ENCODE measurements at places on chromosomes 6 and 20.

DNA sequence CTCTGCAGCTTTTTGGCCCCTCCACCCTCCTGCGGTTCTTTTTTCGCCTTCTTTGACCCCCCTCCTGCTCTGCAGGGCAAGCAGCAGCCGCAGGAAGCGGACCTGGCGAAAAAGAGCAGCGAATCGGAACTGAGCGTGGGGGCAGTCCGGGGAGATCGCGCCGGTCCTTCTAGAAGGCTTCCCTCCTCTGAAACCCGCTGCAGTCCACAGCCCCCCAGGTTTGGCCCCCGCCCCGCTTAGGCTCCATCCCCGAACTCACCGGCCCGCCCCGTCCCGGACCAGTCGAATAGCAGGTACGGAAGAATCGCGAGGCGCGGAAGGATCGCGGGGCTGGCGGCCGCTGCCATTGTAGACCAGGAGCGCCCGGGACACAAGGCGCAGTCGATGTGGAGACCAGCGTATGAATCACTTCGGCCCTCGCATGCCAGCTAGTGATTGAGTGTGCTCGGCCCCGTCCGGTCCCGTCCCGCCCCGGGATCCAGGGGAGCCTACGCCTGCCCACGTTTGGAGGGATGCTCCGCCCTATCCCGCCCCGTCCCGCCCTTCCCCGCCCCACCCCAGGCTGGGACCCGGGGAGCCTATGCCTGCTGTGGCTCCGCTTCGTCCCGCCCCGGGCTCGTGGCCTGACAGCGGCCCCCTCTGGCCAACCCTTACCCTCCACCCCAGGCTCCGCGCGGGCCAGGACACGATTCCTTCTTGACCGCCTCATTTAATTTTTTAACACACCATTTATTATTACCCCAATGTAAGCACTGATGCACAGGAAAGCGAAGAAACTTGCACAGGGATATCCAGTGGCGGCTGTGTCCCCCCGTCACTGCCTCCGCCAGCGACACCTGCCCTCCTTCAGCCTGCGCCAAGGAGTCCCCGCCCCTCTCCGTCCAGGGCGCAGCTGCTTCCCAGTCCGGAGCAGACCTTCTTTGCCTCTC lies at the start of gene ULBP3:
Gene ULBP3 (minus strand): TSS at position 402 of the 929 bp plus-strand sequence. CDS start 55 bp downstream, at position 347.
- DNase-seq, result peak; percentile 92

DNA sequence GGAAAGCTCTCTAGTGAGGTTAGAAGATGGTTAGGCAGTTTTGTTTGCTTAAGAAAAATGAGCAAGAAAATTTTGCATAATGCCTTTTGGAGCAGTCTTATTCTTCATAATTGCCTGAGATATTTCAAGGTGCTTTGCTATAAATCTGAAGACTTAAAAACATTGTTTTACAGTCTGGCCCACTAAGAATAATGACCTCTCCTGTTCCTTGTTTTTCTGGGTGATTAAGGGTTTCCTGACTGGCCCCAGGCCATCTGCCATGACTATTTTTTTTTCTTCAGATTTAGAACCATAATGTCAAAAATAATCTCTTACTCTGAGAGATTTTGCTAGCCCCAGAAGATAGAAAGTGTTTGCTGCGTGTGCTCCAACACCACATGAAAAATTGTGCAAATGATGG lies 72.3 kb upstream of the CENPW start:
- no peak for DNase-seq

- DNase-seq, result no peak
These were observed 78.7 kb downstream of the CEBPB start for GRCh38 chr20:50269091-50270033.

DNA sequence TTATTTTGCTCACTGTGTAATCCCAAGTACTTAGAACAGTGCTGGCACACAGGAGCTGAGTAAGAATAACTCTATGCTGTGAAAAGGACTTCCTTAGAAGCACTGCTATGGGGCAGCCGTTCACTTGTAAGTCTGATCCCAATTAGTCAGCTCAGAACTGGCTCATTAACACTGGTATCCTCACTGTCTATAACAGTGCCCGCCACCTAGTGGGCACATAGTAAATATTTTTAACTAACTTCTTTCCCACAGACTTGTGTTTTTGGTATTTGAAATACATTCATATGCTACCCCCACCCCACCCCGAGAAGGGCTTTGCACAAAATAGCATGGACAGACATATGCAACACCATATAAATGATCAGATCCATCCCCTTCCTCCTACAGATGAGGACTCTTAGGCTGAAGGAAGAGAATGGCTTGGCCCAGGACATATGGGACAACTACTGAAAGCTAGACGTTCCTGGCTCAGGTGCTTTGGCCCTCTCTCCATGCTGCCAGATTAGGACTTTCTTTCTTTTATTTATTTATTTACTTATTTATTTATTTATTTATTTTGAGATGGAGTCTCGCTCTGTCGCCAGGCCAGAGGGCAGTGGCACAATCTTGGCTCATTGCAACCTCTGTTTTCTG lies 47.1 kb downstream of the DST start:
- DNase-seq, result peak; percentile 49

DNA sequence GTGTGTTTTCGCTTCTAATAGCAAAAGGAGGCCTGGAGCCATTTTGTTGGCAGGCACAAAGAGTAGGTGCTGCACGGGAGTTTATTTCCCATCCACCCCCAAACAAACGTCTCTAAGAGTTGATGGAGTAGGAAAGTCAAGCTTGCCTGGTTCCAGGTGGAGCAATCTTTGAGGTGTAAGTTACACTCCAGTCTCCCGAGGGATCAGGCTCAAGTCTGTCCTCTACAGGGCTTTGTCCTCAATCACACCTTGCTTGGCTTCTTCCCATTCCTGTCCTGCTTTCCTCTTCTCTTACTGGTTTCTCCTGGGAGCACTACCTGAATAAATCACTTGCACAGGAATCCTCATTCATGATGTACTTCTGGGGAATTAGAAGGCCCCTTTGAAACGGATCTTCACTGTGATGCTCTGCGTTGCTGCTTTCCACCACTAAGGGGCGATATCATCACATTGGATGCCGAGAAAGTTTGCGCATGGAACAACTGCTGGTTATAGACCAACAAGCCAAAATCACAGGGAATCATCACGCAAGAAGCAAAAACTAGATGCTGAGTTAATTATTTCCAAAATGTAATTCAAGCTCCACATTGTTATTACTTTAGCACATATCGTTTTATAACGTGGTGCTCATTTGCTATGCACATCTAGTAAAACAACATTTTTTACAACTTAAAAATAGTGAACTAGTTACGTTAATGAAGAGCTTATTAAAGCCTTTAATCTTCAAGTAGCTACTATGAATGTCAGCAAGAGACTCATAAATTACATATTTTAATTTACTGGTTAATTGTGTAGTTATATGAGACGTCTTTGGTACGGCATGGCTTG lies 156.8 kb downstream of the DNAH8 start:
- DNase-seq, result peak; percentile 67

GRCh38 chr20:14616003-14616402 lies 278.6 kb upstream of the FLRT3 start:
- DNase-seq, result no peak

DNA sequence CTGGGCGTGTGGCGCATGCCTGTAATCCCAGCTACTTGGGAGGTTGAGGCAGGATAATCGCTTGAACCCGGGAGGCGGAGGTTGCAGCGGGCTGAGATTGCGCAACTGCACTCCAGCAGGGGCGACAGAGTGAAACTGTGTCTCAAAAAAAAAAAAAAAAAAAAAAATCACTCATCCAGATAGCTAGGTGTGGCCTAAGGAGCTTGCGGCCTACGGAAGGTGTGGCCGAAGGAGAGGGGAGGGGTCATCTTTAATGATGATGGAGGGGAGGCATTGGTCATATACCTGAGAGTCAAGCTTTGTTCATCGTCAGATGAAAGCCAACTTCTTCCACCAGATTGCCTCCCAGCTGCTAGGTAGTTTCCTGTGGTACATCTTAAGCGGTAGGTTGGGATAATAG lies 801 bp upstream of the PPARD start:
- no peak for DNase-seq

DNA sequence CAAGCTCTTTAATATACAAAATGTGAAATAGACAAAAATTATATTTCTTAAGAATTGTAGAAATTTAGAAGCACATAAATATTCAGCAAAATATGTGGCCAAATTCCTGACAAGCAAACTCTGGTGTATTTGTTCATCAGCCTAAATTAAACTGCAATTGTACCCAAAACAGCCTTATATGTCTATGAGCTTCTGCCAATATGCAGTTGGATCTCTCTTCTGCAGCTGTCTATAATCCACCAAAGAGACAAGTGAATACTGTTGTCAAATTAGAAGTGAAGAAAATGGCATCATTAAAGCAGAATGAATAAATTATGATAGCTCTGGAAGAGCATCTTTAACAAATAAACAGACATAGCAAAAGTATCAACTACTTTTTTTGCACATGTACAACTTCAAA lies 755.7 kb downstream of the GRIK2 start:
- no peak for DNase-seq

GRCh38 chr6:148465670-148466069 lies 123.0 kb downstream of the SASH1 start:
- DNase-seq, result no peak

- DNase-seq, result no peak
These were observed 35.0 kb upstream of the ID1 start for GRCh38 chr20:31570021-31570463.

DNA sequence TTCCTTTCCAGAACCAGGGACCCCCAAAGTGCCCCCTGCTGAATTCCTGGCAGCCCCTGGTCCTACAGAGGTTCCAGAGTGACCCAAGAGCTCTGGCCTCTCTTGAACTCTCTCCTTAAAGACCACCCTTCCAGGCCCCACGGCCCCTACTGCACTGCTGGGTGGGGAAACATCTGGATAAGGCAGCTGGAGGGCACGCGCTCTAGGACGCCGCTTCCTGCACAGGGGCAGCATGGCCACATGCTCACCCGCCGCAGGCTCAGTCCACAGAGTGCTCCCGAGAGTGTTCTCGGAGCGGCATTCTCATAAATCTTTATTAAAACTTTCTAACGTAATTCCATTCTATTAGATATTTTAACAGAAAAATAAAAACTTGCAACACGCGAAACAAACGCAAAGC lies 37.0 kb downstream of the RRBP1 start:
- DNase-seq, result no peak

- DNase-seq, result peak; percentile 19
These were observed 540 bp downstream of the SGK2 start for GRCh38 chr20:43559147-43559987.

GRCh38 chr6:125140808-125141207 lies 12.8 kb upstream of the TPD52L1 start:
- DNase-seq, result no peak

DNA sequence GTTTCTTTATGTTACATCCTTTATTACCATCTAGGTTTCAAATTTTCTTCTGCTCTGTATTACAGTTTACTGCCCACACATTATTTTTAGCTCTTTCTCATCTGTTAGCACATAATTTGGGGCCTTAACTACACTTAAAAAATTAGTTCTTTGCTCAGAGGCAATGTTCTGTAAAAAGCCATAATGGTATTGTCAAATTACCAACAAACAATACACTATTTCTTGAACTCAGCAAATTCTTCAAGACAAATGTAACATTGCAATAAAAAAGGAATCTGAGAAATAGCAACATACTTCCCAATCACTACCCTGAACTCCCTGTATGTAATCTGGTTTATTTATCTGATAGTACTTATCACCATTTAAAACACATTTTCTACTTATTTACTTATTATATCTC lies 448.6 kb upstream of the OPRM1 start:
- DNase-seq, result no peak

GRCh38 chr6:10526156-10526555 lies 5.0 kb downstream of the GCNT2 start:
- DNase-seq, result no peak

DNA sequence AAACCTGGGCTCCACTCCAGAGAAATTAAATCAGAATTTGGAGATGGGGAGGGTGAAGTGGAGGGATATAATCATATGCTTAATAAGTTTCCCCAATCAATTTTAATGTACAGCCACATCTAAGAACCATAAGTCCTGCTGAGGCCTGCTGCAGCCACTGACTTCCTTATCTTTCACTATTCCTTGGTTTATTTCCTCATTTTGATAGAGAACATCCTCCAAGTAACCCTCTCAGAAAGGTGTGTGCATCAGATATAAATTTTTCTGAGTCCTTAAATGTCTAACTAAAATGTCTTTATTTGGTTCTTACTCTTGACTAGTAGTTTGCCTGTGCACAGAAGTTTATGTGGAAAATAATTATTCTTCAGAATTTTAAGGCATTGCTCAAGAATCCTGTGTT lies 23.7 kb upstream of the SIRT5 start:
- DNase-seq, result no peak

Data from small intestine (tissue), 16 donors.